ENCODE measurements at places on chromosomes 12 and 14. TPM values are rescaled to one million over a fixed set of nuclear protein-coding genes. Genes with fewer than 3 reads are reported as not detected.

Gene KRT83
- total RNA-seq = not detected

Gene GRIP1
- total RNA-seq = not detected

Gene TBC1D30
- not detected for total RNA-seq

Gene DPY19L2
- not detected for total RNA-seq

Gene PLEK2
- 12.4 TPM for total RNA-seq

Gene KLRD1
- total RNA-seq = 0.11 TPM

Gene BEGAIN
- 1.4 TPM for total RNA-seq

Gene DPF3
- total RNA-seq = 7.9 TPM

Gene RTL1
- total RNA-seq = not detected

Gene OR11H7
- not detected for total RNA-seq

Gene A2ML1
- total RNA-seq = not detected

Gene GLTP
- 96.5 TPM for total RNA-seq

Gene ANKRD33
- total RNA-seq = not detected

DNA sequence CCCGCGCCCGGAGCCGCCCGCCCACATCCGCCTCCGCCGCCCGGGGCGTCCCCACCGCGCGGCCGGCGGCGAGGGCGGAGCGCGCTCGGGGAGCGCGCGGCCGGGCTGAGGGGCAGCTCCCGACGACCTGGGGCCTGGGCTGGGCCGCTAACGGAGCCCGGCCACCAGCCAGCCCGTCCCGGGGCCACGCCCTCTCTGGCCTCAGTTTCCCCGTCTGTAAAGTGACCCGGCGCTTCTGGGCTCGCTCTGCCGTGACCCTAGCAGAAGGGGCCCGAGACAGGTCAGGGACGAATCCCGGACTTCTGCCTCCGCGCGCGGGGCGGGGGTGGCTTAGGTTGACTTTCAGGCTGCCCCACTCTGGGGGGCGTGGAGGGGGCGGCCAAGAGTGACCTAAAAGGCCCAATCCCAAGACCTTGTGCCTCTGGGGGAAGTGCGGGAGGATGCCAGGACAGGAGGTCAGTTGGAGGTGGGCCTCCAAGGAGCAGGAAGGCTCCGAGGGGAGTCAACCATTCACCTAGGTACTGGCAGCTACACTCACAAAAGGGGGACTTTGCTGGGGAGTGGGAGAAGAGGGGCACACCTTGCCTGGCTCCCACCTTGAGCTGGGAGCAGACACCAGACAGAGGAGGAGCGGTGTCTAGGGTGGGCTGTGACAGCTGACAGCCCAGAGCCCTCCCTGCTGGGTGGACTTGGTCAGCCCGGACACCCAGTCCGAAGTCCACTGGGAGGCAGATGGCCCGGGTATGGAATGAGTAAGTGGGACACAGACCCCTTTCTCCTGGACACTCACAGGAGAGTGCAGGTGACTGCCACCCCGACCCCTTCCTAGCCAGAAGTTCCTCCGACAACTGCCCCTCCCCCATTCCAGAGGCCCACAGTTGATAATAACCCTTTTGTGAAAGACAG is 486 bp upstream of the AKT1 start:
- no peaks in the 10 kb centered on the region for H3K36me3 ChIP-seq
- no peaks in the 10 kb centered on the region for H3K27me3 ChIP-seq
- no peak overlapping the region for H3K27ac ChIP-seq
- DNase-seq = peak; percentile 73

DNA sequence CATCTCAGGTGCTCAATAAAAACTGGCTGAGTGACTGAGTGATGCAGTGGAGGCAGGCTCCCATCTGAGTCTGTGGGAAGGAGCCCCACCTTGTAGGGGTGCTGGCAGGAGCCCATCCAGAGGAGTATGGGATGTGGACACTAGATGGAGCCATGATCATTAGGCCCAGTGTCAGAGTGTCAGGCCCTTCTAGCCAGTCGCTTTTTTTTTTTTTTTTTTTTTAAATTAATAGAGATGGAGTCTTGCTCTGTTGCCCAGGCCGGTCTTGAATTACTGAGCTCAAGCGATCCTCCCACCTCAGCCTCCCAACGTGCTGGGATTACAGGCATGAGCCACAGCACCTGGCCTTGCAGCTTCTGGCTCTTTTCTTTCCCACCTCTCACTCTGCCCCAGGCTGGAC is 11.5 kb downstream of the RITA1 start:
- no peaks in the 10 kb centered on the region for H3K27me3 ChIP-seq
- H3K27ac ChIP-seq = no peak overlapping the region
- H3K4me1 ChIP-seq = peaks cover 22% of the 10 kb centered on the region
- no peak overlapping the region for H3K4me3 ChIP-seq
- H3K36me3 ChIP-seq = 0 out of 2 replicates have a peak, but pooled peaks cover 6% of the 10 kb centered on the region

DNA sequence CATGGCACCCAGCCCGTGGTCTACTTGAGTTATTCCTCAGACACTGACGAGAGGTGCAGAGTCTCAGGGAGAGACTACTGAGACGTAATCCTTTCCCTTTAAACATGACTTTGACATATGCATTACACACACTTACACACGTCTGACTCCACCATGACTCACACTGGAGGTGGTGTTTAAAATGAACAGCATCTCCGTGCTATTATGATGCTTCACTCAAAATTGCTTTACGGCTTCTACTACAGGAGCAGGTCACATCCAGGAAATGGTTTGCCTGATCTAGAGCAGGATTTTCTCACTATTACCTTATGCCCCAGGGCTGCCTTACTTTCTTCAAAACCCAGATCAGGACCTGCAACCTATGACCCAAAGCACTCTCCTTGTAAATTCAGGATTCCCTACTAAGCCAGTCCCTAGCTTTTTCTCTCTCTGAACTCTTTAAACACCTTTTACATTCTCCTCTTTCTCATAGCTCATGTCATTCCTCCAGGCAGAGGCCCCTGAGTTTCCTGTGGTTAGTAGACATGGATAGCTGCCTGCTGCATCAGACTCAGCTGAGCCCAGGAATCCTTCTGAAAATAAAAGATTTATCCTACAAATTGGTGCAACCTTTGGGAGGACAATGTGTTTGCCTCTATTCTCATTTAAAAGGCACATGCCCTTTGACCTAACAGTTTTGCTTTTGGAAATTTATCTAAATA is 31.2 kb downstream of the TMCC3 start:
- H3K27ac ChIP-seq = peak overlapping the region; percentile 87
- DNase-seq = peak; percentile 95
- H3K36me3 ChIP-seq = no peaks in the 10 kb centered on the region
- H3K4me1 ChIP-seq = peaks cover 39% of the 10 kb centered on the region
- H3K27me3 ChIP-seq = no peaks in the 10 kb centered on the region
- H3K4me3 ChIP-seq = peak overlapping the region; percentile 48

- peak overlapping the region; percentile 64 for H3K4me3 ChIP-seq
- no peaks in the 10 kb centered on the region for H3K36me3 ChIP-seq
- peak overlapping the region; percentile 84 for H3K27ac ChIP-seq
- no peaks in the 10 kb centered on the region for H3K27me3 ChIP-seq
- peaks cover 46% of the 10 kb centered on the region for H3K4me1 ChIP-seq
Measured at GRCh38 chr12:58529897-58530741, 390.2 kb downstream of the LRIG3 start.

GRCh38 chr14:88985654-88986053 is 161.2 kb downstream of the TTC8 start:
- no peaks in the 10 kb centered on the region for H3K27me3 ChIP-seq
- H3K4me3 ChIP-seq = no peak overlapping the region
- no peak overlapping the region for H3K27ac ChIP-seq
- peaks cover 27% of the 10 kb centered on the region for H3K4me1 ChIP-seq

GRCh38 chr14:92649934-92650545 is 98.4 kb downstream of the LGMN start:
- no peak overlapping the region for H3K4me3 ChIP-seq
- H3K4me1 ChIP-seq = peaks cover 47% of the 10 kb centered on the region
- H3K27ac ChIP-seq = peak overlapping the region; percentile 5
- DNase-seq = peak; percentile 85

DNA sequence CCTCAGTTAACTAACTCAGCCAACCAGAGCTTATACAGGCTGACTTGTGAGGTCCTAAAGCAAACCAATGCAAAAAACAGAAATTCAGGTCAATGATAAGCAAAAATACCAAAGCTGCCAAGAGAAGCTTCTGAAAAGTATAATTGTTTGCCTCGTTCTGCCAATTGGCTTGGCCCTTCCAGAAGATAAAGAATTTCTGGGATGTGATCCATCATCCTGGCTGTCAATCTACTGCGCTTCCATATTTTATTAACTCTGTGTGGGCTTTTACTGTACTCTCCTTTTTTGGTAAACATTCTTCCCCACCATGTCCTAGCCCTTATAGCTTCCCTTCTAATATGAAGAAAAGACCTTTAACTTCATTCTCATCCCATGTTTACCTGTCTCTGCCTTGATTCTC is 387.9 kb downstream of the TMEM117 start:
- no peak for DNase-seq
- no peak overlapping the region for H3K27ac ChIP-seq
- no peak overlapping the region for H3K4me3 ChIP-seq

DNA sequence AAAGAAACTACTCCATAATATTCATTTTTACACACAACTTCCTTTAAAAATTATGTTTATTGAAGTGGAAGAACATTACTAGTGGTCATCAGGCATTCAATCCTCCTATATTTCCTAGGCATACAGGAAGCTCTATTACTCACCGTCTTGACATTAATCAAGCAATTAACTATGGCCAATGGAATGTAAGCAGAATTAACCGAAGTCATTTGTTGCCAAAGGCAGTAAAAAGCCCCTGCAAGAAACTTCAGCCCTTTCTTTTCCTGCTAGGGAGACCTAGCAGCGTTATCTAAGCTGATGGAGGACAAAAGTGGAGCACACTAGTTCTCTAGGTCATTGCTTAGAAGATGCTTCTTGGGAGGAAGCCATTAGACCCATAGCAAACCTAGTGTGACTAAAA is 399.6 kb downstream of the KCNH5 start:
- no peak for DNase-seq
- no peak overlapping the region for H3K4me3 ChIP-seq
- no peaks in the 10 kb centered on the region for H3K27me3 ChIP-seq
- H3K4me1 ChIP-seq = no peaks in the 10 kb centered on the region
- no peak overlapping the region for H3K27ac ChIP-seq
- no peaks in the 10 kb centered on the region for H3K36me3 ChIP-seq

- no peaks in the 10 kb centered on the region for H3K4me1 ChIP-seq
- H3K36me3 ChIP-seq = no peaks in the 10 kb centered on the region
- no peak overlapping the region for H3K27ac ChIP-seq
Measured at GRCh38 chr14:50575769-50576168, 15.8 kb downstream of the ATL1 start.

- no peaks in the 10 kb centered on the region for H3K27me3 ChIP-seq
- no peak overlapping the region for H3K4me3 ChIP-seq
- H3K4me1 ChIP-seq = peaks cover 4% of the 10 kb centered on the region
- H3K36me3 ChIP-seq = no peaks in the 10 kb centered on the region
- H3K27ac ChIP-seq = no peak overlapping the region
Measured at GRCh38 chr12:132488127-132489077, 1.5 kb upstream of the FBRSL1 start.

DNA sequence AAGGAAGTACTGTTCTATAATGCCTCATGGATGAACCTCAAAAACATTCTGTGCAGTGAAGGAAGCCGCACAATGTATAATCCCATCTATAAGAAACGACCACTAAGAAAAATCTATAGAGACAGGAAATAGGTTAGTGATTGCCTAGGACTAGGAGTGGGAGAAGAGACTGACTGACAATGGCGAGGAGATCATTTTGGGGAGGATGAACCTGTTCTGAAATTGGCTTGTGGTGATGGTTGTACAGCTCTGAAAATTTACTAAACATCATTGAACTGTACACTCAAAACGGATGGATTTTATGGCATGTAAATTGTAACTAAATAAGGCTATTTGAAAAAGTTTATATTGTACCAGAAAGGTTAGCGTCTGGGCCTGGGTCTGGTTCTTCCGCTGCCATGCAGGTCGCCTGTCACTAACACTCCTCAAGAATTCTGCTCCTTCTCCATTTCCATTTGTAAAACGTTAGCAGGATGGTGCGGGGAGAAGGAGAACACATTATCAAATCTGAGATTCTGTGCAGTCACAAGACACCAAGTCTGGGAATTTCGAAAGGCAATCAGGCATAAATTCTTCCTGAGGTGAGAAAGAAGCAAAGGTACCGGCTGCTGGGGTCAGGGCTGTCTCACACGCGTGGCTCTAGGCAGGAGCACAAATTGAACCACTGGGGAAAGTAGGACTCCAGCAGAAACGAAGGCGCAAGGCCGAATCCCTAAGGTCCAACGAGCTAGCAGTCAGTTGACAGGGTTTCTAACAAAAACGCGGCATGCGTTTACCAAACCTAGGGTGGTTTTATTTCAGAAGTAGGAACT is 845 bp upstream of the COCH start:
- peaks cover 54% of the 10 kb centered on the region for H3K27me3 ChIP-seq
- H3K36me3 ChIP-seq = no peaks in the 10 kb centered on the region
- DNase-seq = no peak
- no peaks in the 10 kb centered on the region for H3K4me1 ChIP-seq
- no peak overlapping the region for H3K27ac ChIP-seq
- no peak overlapping the region for H3K4me3 ChIP-seq

GRCh38 chr14:92635031-92635430 is 113.4 kb downstream of the LGMN start:
- no peak overlapping the region for H3K27ac ChIP-seq
- H3K4me1 ChIP-seq = no peaks in the 10 kb centered on the region
- no peaks in the 10 kb centered on the region for H3K36me3 ChIP-seq
- DNase-seq = no peak

- peaks cover 39% of the 10 kb centered on the region for H3K4me1 ChIP-seq
- H3K4me3 ChIP-seq = peak overlapping the region; percentile 96
- peaks cover 18% of the 10 kb centered on the region for H3K36me3 ChIP-seq
- peak overlapping the region; percentile 88 for H3K27ac ChIP-seq
Measured at GRCh38 chr12:110001596-110001995, 2.4 kb downstream of the ANKRD13A start.

GRCh38 chr14:103533999-103534575 is 5.1 kb downstream of the TRMT61A start:
- H3K4me3 ChIP-seq = no peak overlapping the region
- H3K27me3 ChIP-seq = no peaks in the 10 kb centered on the region

DNA sequence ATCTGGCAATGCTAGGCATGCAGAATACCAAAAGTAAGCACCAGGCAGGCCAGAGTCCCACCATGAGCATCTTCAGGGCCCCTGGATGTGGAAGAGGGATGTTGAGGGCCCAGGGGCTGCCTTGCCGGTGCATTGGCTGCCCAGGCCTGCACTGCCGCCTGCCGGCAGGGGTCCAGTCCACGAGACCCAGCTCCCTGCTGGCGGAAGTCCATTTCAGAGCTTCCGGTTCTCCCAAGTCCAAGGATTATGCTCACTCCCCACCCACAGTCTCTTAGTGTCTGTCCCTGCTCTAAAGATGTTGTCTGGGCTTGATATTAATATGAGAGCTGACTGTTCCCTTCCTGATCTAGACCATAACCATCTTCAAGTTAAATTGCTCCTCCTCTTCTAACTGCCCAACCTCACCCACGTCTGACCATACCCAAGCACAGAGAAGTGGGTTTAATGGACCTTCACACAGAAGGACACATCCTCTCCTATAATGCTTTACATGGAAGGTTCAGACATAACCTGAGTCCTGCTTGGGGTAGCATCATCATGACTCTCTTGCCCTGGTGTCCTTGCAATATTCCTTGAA is 117.4 kb downstream of the DAD1 start:
- no peak for DNase-seq
- H3K36me3 ChIP-seq = no peaks in the 10 kb centered on the region
- no peak overlapping the region for H3K27ac ChIP-seq
- H3K4me3 ChIP-seq = no peak overlapping the region
- peaks cover 9% of the 10 kb centered on the region for H3K4me1 ChIP-seq
- H3K27me3 ChIP-seq = peaks cover 11% of the 10 kb centered on the region

Measured in GM23248 (cell line).